ENCODE measurements at places on chromosomes 3 and 15.

DNA sequence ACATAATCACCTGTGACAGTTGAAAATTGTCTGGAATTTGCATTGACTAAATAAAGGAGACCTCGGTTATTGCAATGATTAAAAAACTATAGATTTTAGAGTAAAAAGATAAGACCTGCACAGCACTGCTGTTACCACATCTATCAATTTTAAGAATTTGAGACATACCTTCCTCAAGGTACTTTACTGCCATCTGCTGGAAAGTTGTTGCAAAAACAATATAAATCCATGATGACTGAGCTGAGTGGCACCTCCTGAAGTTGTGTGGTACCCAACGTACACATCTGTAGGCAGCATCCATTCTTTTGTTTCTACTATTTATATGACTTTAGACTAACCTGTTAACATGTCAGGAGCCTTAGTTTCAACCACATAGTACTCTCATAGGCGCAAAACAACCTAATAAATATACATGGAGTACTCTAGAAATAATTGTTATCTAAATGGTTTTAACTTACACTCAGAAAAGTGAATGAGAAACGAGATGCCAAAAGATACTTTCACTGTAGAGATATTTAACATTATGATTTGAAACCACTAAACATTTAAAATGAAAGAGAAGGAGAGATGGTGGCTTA lies 106.7 kb downstream of the GHSR start:
- DNase-seq = no peak

DNA sequence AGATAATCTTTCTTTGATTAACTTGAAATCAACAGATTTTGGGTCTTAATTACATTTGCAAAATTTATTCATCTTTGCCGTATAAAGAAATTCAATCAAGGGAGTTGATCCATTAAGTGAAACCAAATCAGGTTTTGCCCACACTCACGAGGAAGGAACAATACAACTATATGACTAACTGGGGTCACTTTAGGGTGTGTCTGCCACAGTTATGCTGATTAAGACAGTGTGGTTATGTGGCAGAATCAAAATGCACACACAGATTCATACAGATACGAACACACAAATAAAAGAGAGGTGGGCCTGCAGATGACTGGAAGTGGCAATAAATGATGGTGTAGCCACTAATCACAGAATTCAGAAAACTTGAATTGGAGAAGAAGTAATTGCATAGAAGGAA lies 543.5 kb downstream of the GABRG3 start:
- no peak for DNase-seq

- DNase-seq = no peak
These were observed 10.5 kb downstream of the ELP6 start for GRCh38 chr3:47503033-47503432.

DNA sequence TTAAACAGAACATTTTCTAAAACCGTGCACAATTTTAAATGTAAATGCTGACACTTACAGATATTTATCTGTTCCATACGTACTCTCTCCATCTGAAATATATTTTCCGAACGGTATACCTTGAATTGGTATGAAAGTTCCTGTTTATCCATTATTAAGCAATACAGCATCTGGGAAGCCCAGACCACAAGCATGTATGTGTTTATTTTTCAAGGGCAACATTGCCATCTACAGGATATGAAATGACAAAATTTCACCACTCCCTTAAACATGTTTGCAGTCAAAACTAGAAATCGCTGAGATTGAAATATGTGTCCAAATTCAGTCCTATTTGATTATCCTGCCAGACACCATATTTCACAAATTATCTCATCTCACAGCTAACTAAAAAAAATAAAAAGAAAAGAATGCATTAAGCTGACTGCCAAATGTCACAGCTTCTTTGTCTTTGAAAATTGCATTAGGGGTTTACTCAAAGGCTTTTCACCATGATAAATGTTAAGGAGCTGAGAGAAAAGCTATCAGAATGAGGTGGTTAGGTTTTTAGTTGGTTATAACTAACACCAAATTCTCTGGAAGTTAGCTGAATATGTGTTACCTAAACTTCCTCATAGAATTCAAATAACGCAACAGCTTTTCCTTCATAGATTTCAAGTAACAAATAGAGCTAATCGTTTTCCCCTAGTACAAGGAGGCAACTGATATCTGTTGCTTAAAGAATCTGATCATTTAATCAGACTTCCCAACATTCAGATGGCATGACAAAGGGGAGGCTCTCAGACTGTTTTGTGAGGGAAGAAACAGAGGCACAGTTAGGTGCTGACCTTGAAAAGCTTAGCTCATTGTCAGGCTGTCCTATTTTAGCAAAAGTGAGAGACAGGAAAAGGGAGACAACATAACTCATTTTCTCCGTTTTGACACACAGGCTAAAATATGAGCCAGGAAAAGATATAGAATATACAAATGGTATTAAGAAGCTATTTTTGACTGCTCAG lies 533.1 kb downstream of the TBL1XR1 start:
- no peak for DNase-seq

- DNase-seq = no peak
These were observed 1.1 kb downstream of the C2CD4B start for GRCh38 chr15:62164014-62164395.

Measured in effector CD8-positive, alpha-beta T cell (primary cell).